A673 (cell line): ENCODE measurements at places on chromosomes 1 and 21. TPM values are rescaled to one million over a fixed set of nuclear protein-coding genes. Genes with fewer than 3 reads are reported as not detected.

The DFFA gene
- total RNA-seq = 49.1 and 49.7 TPM in 2 replicates

The RGSL1 gene
- total RNA-seq = not detected in 2 replicates

DNA sequence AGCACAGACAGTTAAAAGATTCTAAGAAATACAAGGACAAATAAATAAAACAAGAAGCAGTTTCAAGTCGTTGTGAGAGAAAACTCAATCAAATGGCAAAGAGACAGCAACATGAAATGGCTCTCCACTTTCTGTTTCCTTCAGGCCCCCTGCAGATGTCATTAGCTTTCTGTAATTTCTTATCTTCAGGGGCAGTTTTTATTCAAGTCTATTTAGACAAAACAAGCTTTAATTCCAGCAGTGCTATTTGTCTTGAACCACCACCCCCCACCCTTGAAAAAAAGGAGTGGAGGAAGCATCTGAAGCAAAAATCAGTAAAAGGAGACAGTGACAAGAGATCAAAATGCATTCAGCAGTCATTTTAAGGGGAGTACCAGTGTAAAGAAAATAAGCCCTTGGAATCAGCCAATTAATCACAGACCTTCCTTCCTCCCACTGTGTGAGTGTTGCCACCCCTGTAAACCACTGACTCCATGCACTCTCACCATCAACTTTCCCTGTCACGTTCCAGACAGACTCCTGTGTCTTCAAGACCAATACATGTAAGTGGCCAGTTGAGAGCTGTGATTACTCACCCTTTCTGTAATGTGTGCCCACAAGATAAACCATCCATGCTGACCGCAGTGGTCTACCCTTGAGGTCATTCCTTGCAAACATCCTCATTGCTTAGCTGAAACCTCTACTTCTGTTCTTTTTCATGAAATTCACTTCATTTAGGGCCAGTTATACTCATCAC, 136.1 kb upstream of the HOOK1 start:
- DNase-seq = peak; percentile 62

GRCh38 chr1:45552331-45552730, 1.7 kb downstream of the AKR1A1 start:
- no peak for DNase-seq

DNA sequence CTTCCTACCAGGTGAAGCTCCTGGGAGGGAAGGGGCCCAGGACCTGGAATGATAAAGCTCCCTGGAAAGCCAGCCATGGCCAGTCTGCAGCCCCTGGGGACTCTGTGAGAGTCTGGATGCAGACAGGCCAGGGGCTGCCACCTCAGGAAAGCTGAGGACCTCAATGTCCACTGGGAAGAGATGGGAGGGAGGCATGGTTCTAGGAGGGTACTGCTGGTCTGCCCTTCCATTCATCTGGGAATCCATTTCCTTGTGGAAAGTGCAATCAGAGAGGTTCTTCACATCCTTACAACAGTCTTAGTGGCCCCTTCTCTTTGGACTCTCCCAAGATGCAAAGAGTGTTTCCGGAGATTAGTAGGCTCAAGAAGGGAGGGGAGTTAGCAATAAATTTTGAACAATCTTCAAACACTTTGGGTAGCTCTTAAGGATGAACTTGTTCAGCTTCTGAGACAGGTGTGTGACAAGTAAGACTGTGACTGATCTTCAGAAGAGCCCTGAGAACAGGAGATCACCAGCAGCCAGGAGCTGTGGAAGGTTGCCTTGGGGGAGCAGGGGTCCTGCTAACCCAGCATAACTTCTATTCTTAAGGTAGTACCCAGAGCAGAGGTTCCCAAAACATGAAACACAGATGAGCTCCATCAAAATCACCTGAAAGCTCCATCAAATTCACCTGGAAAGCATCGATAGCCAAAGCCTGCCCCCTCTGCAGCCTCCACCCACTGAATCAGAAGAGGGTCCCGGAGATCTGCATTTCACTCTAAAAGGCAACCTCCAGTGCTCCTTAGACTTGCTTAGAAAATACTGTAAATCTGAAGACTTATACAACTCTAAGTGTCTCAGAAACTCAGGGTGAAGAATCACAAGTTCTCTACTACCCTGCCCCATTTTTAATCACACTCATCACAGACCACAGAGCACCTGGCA, 616 bp upstream of the LAX1 start:
- DNase-seq = no peak

DNA sequence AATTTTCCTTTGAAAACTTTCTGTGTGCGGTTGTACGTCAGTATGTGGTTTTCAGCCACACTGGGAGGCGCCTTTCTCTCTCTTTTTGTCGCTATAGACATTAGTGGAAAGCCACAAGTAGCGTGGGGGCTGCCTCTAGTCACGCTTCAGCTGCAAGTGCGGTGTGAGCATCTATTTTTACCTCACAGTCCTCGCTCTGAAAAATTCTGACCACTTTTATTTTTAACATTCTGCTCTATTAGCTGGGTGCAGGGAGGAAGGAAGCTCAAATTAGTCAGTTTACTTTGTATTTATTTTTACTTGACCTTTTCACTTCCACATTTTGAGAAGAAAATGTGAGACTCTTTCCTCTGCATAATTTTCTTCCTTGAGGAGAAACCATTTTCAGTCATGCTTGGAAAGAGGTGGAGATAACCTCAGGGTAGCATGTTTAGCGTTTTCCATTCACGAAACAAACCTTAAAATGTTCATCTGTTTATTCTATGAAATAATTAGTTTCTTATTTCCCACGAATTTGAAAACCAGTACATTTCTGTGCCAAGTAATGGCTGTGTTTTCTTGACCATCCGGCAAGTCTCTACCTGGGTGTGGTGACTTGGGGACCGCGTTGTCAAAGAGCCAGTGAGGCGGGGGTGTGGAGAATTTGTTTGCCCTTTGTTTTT, 35.6 kb downstream of the ADARB1 start:
- DNase-seq = no peak

DNA sequence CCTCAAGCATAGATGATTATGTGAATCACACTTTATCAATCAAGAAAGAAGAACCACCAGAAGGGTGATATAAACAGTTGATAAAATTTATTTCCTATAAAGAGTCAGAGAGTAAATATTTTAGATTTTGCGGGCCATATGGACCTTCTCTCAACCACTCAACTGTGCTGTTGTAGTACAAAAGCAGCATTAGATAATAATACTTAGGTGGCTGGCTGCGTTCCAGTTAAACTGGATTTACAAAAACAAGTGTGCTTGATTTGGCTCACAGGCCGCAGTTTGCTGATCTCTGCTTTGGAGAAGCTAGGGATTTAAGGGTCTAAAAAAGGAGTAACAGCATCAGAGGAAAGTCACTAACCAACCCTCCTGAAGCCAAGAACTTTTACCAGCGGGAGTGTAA, 1406.0 kb downstream of the KCNT2 start:
- DNase-seq = no peak

DNA sequence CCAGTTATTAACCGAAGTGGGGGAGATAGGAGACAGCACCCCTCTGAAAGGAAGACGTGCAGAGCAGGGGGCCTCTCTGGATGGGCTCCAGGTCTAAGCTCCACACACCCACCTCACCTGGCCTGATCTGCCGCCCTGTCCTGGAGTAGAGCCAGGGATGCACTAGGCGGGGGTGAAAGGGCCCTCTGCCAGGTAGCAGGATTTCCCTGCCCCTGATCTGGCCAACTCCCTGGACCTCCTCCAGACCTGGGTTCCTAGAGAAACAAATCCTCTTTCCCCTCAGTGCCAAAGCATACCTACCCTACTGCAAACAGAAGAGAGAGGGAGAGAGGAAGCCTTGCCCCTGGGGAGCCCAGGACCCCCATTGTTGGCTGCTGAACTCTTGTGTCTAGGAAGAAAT, 2.0 kb downstream of the CRABP2 start:
- no peak for DNase-seq

DNA sequence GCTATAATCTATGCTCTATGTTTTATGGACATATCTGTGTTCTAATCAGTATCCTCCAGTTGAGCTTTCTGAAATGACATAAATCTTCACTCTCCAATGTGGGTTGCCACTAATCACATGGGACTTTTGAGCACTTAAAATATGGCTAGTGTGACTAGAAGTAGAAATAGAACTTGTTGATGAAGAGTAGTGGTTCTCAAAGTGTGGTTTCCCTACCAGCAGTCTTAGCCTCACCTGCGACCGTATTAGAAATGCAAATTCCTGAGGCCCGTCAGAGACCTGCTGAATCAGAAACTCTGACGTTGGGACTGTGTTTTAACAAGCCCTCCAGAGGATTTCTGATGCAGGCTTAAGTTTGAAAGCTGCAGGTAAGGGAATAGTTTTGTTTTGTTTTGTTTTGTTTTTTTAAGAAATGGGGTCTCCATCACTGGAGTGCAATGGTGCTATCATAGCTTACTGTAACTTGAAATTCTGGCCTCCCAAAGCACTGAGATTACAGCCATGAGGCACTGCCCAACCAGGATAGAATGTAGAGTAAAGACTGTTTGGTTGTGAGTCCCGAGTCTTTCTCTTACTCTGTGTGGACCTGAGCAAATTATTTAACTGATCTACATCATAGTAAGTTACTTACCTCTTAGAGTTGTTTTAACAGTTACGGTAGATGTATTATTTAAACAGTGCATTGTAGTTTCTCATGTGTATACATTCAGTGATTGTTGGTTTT, 21.7 kb downstream of the GLRX2 start:
- DNase-seq = no peak

GRCh38 chr1:39654291-39654690, 14.8 kb upstream of the HEYL start:
- DNase-seq = no peak

- peak; percentile 27 for DNase-seq
Observed at GRCh38 chr1:243495442-243496186, 239.8 kb downstream of the SDCCAG8 start.

The TPTE gene
- not detected in 2 replicates for total RNA-seq

The UBE2Q1 gene
- total RNA-seq = 84.5 and 104 TPM in 2 replicates

- DNase-seq = no peak
Observed at GRCh38 chr1:100440075-100440809, 87.9 kb downstream of the CDC14A start.

- no peak for DNase-seq
Observed at GRCh38 chr21:8990326-8991087, 1530.9 kb upstream of the TPTE start.

The TRIM33 gene
- 46.8 and 50.1 TPM in 2 replicates for total RNA-seq

DNA sequence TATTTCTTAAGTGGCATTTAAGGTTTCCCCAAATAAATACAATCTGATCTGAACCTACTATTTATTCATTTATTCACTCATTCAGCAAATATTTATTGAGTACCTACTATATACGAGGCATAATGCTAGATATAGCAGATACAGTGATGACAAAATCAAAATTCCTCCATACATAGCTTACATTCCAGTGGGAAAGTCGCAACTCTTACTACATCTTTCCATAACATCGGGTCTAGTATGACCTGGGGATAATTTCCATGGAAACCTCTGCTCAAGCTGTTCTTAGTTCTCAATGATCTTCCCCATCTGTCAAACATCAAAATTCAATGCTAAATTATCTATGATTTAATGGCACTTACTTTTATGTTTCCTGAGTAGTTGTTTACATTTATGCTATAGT, 70.8 kb upstream of the PRKACB start:
- DNase-seq = no peak

DNA sequence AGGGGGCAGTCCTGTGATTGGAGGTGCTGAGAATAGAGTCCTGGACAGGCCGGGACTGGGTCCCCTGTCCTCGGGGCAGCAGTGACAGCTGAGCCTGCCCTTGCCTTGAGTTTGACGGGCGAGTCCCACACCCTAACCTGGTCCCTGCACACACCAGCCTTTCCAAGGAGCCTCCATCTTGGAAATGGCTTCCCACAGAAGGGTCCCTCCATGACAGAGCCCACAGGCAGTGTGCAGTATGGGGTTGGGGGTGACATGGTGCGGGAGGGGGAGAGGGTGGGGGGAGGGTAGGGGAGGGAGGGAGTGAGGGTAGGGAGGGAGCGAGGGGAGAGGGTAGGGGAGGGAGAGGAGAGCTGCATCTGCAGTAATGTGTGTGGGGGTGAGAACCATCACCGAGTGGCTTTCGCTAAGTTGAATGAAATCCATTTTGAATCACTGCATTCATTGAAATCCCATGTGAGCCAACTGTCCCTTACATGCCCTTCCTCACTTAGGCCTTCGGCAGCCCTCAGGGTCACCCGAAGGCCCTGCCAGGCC, 10.1 kb upstream of the TMEM52 start:
- DNase-seq = no peak

The RHOC gene
- 54.3 and 62.5 TPM in 2 replicates for total RNA-seq

- peak; percentile 47 for DNase-seq
Observed at GRCh38 chr1:46413596-46413985, 19.5 kb downstream of the FAAH start.

- peak; percentile 75 for DNase-seq
Observed at GRCh38 chr1:220879076-220879508, at the start of gene HLX. HLX (plus strand) TSS chr1:220879443; CDS start chr1:220879858, 415 bp downstream.

DNA sequence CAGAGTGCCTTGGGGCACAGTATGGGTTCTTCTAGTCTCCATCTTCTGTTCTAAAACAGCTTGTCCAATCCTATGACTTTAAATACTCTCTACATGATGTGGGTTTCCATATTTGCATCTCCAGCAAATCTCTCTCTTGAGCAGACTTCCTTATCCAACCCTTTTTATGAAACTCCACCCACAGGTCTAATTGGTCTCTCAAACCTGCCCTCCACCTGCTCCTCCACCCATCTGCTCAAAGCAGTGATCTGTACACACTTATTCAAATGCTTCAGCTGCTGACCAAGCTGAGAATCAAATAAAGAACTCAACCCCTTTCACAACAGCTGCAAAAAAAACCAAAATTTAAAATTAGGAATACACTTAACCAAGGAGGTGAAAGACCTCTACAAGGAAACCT, 11.5 kb downstream of the MCOLN2 start:
- DNase-seq = no peak

GRCh38 chr1:83750201-83750600, 248.7 kb downstream of the TTLL7 start:
- DNase-seq = no peak

GRCh38 chr1:43532716-43533115, 2.0 kb downstream of the PTPRF start:
- DNase-seq = no peak

GRCh38 chr1:231338270-231339128, at the start of gene SPRTN:
SPRTN (plus strand) TSS chr1:231338293; CDS start chr1:231338384, 91 bp downstream.
- peak; percentile 21 for DNase-seq

The CDA gene
- total RNA-seq = not detected in 2 replicates
